ENCODE measurements at places on chromosomes 7 and 10.
A peak's percentile ranks its signal among the peaks of the same experiment; 100 is the strongest.

- DNase-seq: no peak
- H3K27me3 ChIP-seq: no peaks in the 10 kb centered on the region
- H3K4me1 ChIP-seq: no peaks in the 10 kb centered on the region
- H3K36me3 ChIP-seq: no peaks in the 10 kb centered on the region
These were observed 24.5 kb downstream of the STEAP1 start for GRCh38 chr7:90178679-90179278.

DNA sequence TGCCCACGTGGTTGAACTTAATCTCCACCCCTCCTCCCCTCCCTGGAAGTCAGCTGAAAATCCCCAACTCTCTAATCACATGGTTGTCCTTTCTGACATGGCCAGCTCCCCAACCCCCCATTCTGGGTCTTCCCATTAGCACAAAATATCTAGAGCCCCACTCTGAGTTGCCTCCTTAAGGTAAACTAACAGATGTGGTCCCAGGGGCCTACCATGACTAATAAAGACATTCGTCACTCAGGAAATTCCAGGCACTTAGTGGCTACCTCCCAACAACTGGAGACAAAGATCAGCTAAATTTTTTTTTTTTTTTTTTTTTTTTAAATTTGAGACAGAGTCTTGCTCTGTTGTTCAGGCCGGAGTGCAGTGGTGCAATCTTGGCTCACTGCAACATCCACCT lies 21.1 kb downstream of the CCDC126 start:
- H3K4me3 ChIP-seq: no peak overlapping the region
- DNase-seq: no peak

DNA sequence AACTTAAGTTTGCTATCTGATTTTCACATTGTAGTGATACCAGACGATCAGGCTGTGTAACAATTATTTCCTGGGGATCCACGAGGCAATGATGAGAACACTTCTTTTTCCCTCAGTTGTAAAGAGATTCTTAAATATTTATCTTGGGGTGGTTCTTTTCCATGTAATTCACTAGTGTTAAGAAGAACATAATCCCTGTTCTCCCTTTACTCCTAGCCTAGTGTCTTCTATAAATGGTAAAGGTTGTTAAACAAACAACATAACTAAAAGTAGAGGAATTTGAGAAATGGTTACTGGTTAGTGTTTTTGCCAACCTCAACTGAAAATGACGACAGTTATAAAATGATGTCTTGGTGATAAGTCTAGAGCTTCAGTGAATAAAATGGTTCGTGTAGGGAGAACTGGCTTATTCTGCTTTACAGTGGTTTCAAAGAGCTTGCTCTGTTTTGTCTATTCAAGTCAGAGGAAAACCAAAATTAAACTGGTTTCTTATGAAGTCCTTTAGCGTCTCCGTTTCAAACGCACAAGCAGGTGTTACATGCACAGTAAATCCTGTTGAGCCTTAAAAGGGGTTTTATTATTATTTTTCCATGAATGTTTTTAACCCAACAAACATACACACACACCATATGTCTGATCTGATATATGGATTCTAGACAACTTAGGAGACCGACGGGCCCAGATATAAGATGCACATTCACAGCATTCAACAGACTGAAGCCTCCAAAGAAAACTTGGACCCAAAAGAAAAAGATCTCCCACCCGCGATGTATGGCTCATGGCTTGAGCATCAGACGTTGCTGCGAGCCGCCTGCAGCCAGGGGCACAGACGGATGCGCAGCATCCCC lies 1.1 kb downstream of the TBX20 start:
- H3K27me3 ChIP-seq: peaks cover 14% of the 10 kb centered on the region
- H3K36me3 ChIP-seq: peaks cover 11% of the 10 kb centered on the region
- H3K27ac ChIP-seq: peak overlapping the region; percentile 88
- peak overlapping the region; percentile 68 for H3K4me3 ChIP-seq

- H3K27ac ChIP-seq: no peak overlapping the region
- peaks cover 35% of the 10 kb centered on the region for H3K4me1 ChIP-seq
- H3K36me3 ChIP-seq: no peaks in the 10 kb centered on the region
- no peaks in the 10 kb centered on the region for H3K27me3 ChIP-seq
- H3K4me3 ChIP-seq: no peak overlapping the region
These were observed 35.5 kb downstream of the TMEM270 start for GRCh38 chr7:73896454-73896853.

- H3K27ac ChIP-seq: peak overlapping the region; percentile 98
- no peaks in the 10 kb centered on the region for H3K4me1 ChIP-seq
- no peak for DNase-seq
- H3K4me3 ChIP-seq: peak overlapping the region; percentile 71
These were observed 639 bp upstream of the TFAM start for GRCh38 chr10:58384544-58384998.

DNA sequence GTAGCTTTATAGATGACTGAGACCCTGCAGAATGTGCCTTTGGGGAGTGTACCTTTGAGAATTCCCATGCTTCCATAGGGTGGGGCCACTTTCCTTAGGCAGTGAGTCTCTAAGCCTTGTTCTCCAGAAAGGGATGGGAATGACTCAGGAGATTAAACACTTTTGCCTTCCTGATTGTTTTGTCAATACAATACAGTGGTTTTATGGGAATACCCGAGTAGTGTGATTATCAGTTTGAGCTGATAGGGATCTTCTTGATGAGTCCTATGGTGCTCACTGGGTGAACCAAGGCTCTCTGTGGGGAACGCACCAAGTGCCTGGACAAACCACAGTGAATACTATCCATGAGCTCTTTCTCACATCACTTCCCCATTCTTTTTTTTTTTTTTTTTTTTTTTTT lies 6.3 kb downstream of the MYOF start:
- no peak overlapping the region for H3K27ac ChIP-seq
- H3K4me3 ChIP-seq: no peak overlapping the region
- H3K36me3 ChIP-seq: no peaks in the 10 kb centered on the region
- no peak for DNase-seq

- H3K4me3 ChIP-seq: no peak overlapping the region
- no peaks in the 10 kb centered on the region for H3K27me3 ChIP-seq
- H3K36me3 ChIP-seq: no peaks in the 10 kb centered on the region
- DNase-seq: no peak
These were observed 47.5 kb upstream of the CACUL1 start for GRCh38 chr10:118802126-118802793.
